NAMALWA (cell line): ENCODE measurements at places on chromosomes 7 and 10.
A peak's percentile ranks its signal among the peaks of the same experiment; 100 is the strongest.

- no peak for DNase-seq
These were observed 765 bp downstream of the CELF2 start for GRCh38 chr10:11018432-11018841.

GRCh38 chr10:42990721-42991441, 86.0 kb upstream of the RET start:
- DNase-seq, result no peak

DNA sequence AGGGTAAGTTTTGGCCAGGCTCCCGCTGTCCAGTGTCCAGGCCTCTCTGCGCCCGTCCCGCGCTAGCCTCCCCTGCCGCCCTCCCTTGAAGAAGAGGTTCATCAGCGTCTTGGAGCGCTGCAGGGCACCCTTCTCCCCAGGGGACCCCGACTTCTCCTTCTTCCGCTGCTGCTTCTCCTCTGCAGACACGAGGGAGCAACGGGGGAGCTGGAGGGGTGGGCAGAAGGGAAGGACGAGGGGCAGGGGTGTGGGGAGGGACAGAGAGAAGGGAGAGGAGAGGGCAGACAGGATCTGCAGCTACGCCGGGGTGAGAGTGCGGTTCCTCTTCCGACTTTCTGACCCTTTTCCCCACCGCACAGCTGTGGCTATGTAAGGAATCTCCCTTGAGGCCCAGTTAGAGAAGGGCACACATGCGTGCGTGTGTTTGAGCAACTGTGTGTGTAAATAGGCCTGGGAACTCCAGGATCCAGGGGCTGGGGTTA, 12.8 kb downstream of the PDZD7 start:
- peak; percentile 47 for DNase-seq

- peak; percentile 82 for DNase-seq
These were observed 61.8 kb downstream of the RASGEF1A start for GRCh38 chr10:43204943-43205671.

DNA sequence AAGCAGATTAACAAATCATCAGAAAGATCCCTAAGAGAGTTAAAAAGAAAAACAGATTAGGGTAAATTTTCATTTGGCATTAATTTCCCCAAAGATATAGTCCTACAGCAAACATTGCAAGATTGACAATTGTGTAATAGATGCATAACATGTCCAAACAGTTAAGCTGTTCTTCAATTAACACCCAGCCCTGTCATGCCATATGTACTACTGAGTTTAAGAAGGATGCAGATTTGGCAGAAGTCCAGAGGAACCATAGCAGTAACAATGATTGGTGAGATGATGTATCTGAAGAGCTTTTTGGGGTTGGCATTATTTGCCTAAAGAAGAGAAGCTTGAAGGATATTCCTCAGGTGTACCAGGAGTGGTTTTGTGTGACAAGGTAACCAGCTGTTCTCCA, 287.6 kb downstream of the LRMDA start:
- DNase-seq, result no peak

DNA sequence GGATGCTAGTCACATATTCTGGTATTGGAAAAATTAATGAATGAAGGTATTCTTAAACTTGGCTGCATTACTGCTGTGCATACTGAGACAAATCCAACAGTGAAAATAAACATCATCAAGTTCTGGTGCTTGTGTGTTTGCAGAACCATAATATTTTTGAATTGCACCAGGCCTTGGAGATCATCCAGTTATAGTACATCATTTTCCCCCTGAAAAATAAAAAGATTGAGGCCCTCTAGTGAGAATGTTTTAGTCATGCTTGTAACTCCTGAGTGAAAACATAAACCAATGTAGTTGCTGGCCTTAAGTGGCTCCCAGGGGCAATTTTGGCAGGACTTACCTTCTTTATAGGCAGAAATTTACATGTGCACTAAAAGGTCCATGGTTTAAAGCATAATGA, 218.8 kb upstream of the TMEM229A start:
- no peak for DNase-seq

GRCh38 chr7:1331561-1332467, 99.1 kb downstream of the UNCX start:
- peak; percentile 45 for DNase-seq

DNA sequence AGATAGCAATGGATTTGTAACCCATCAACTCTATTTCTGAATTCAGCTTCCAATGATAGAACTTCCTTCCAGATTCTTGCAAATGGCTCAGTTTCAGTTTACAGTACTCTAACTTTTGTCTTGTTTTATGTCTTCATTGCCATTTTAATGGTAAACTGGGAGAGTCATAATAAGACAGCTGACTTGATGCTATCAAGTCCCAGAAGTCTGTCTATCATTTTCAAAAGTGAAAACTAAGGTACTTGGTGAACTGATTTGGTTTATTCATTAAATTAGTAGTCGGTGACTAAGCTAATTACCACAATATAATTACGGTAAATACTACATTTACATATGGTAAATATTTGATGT, 25.0 kb downstream of the RTKN2 start:
- DNase-seq, result peak; percentile 55

DNA sequence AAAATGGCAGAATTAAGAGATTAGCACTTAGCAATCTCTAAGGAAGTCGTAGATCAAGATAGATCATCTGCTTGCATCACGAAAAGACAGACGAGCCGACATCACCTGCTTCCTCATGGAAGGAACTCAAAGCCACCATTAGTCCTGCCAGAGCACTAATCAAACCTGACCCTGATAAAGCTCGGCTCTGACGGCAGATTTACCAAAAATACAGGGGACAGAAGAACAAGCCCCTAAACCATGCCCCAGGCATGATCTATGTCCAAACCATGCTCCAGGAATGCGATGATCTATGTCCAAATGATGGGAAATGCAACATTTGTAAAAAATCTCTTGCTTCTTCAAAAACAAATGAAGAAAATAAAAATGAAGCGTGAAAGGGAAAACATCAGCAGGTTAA, 182.8 kb downstream of the TCERG1L start:
- no peak for DNase-seq

DNA sequence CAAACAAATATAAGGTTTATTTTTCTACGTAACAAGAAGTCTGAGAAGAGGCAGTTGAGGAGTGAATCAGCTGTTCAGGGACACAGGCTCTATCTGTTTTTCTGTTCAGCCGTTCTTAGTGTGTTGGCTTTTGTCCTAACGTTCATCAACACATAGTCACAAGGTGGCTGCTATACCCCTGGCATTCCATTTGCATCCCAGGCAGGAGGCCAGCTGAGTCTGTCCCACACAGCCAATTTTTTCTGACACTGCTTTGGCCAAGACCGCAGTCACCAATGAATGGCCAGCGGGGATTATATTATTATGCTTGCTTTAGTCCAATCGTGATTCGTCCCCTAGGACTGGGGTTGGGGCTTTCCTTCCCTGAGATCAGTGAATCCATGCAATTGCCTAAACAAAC, 143.4 kb upstream of the CHST15 start:
- no peak for DNase-seq

DNA sequence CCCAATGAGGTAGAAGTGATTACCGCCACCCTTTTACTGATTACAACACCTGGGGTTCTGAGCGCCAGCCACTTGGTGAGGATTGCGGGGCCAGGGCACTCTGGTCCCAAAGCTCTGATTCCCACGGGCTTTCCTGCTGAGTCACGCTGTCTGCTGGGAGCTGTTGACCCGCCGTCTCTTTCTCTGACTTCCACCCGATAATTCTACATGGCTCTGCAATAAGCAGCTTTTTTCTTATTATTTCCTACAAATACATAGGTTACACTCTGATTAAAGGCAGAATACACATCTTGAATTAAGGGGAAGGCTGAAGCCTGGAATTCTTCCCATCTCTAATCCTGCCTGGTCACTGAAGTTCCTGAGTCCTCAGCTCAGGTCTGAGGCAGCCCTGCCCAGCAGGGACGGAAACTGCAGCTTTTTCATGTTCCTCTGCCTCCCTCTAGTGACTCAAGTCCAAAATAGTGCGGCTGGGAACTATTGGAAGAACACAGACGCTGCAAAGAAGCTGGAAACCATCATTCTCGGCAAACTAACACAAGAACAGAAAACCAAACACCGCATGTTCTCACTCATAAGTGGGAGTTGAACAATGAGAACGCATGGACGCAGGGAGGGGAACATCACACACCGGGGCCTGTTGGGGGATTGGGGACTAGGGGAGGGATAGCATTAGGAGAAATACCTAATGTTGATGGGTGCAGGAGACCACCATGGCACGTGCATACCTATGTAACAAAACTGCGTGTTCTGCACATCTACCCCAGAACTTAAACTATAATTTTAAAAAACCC, 178.3 kb downstream of the PRKCQ start:
- DNase-seq, result peak; percentile 85

DNA sequence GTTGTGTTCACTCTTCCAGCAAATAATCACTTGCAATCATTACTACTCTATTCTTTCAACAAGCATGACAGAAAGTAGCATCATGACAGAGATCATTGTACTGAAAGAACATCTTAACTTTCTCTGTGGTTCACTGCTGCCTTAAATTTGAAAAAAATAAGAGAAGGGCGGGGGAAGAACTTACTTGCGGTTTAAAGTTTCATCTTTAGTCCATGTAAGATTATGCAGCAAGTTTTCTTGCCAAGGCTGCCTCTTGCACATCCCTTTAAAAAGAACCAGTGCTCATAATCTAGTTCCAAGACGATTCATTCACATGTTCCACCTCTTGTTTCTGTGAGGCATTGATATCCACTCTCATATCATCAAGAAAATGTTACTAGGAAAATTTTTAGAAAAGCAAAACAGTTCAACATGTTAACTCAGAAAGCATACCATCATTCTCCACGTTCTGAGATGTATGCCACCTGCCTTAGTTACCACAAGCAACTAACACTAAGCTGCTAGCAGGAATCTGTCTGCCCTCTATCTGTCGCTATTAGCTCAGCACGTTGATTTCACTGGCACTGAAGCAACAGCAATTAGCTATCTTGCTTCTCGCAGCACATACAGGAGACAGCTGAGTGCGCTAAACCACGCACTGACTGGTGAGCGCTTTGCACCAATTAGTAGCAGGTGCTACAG, at the start of gene PCDH15:
TSS of gene PCDH15 (minus strand) at position 491 of the 681 bp plus-strand sequence. CDS start 136,969 bp downstream, outside the sequence.
- peak; percentile 29 for DNase-seq

GRCh38 chr7:130553398-130554029, 61.6 kb downstream of the MEST start:
- DNase-seq, result no peak

- DNase-seq, result no peak
These were observed 42.2 kb upstream of the EGR2 start for GRCh38 chr10:62858364-62858763.

- DNase-seq, result no peak
These were observed 85.9 kb upstream of the CXCL12 start for GRCh38 chr10:44470784-44471183.

- DNase-seq, result no peak
These were observed 370.4 kb downstream of the HGF start for GRCh38 chr7:81399471-81399870.

DNA sequence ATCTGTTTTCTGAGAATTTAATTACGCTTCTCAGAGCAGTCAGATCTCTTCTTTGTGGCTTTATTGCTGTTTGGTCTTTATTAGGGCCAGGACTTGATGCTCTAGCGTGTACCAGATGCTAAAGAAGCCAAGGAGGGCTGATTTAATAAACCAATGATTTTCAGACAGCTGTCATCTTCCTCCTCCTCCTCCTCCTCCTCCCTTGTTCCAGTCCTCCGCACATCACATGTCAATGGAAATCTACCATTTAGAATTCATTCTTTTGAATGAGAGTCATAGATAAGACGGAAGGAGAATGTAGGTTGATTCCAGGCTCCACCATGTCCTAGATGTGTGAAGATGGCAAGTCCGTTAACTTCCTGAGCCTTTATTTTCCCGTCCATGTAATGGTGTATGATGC, 156.3 kb downstream of the CAMK1D start:
- DNase-seq, result no peak

DNA sequence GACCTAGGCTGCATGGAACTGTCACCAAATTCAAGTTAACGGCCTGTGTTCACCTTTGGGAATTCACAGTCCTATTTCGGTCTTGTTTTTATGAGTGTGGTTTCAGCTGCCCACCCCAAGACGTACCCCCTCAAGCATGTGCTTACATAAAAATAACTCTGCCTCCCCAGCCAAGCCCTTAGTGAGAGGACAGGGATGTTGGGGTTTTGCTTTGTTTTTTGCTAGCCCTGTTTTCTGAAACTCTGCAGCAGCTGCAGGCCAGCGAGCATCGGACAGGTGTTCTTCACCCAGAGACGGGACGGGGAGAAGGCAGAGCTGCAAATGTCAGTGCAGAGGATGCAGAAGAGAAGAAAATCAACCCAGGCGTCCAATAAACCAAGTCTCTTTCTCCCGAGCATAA, 13.5 kb downstream of the CHST15 start:
- DNase-seq, result peak; percentile 89

- no peak for DNase-seq
These were observed 869 bp upstream of the LOXL4 start for GRCh38 chr10:98268694-98269431.

DNA sequence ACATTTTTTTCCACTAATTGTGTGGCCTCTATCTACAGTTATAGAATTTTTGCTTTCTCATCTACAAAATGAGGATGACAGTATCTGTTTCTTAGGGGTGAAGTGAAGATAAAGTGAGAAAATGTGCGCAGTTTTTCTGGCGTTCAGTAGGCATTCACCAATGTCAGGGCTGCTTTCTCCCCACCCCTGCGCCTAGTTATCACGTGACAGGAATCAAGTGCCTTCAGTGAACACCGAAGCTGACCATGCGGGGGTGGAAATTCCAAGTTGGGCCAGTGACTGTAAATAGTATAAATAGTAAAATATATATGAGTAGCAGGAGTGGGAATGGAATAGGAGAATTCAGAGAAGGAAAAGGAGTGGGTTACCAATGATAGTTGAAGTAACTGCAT, 77.4 kb downstream of the TAF3 start:
- no peak for DNase-seq

DNA sequence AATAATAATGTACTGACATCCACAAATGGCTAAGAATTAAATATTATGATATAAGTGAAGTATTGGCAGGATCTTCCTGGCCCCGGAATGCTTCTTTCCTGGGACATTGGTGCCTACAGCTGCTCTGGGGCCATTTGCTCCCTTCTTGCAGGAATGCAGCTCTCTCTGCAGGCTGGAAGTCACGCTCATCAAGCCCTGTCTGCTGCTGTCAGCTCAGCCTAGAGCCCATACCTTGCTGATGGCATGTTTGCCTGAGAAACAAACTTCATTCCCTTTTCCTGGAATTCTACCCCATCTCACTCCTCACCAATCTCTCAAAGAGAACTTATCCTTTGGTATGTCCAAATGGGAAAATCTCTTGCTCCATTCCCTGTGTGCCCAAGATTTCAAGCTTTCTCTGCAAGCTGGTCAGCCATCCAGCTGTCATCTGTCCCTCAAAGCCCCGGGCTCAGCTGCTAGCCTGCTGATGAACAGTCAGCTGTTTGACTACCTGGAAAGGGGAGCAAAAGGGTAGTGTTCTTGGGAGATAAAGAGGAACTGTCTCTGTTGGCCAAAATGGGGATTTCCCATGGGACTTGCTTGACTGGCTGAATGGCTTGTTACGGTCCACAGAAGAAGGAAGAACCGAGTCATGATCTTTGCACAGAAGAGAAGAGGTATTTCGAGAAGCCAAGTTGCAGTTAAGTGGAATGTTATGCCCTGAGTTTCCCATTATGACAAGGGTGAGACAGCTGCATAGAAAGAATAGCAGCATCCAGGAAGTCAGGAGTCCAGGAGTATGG, 12.0 kb upstream of the RASSF4 start:
- peak; percentile 21 for DNase-seq
